ENCODE measurements at places on chromosomes 3 and 15.

GRCh38 chr3:53795789-53796560 lies 50.2 kb downstream of the CHDH start:
- DNase-seq = no peak

- DNase-seq = no peak
Measured at GRCh38 chr15:66570842-66571478, 5.2 kb upstream of the LCTL start.

GRCh38 chr15:36108541-36108940 lies 470.9 kb upstream of the CDIN1 start:
- no peak for DNase-seq

DNA sequence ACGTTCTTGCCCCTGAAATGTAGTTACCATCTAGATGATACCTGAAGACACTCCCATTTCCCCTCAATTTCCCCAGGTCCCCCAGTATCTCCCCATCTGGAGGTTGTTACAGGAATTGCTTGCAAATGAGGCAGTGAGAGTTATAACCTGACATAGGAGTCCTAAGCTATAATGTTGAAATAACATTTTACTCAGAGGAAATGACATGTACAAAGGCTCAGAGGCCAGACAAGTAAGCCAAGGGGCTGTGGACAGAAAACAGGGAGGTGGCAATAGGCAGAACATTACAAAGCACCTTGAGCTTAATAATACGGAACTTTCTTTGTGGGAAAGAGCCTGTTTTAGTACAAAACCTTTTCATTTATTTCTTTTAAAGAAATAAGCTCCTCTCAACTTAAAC lies 171.9 kb downstream of the FRMD5 start:
- DNase-seq = no peak

GRCh38 chr15:75639191-75639708 lies 774 bp downstream of the IMP3 start:
- no peak for DNase-seq

Data from GOT3 (cell line).